NCI-H2029 treated with DMSO at 0.1 percent for 48 hours (cell line): ENCODE measurements at places on chromosomes 11 and 22.

DNA sequence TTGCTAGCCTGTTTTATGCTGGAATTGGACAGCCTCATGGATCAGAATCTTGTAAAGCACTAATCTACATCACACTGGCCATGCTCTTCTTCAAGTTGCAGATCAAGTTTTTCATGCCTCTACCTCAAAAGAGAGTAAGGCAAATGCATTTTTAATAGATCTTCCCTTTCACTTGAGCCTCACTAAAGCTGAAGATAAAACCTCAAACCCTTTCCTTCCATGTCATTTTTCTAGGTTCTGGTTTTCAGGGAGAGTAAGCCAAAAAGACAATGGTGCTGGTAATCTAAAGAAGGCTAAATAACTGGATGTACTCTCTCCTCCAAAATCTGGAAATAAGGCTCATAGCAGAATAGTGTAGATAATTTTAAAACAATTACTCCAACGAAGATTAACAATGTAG, 28.3 kb downstream of the POU2AF1 start:
- DNase-seq: no peak

GRCh38 chr22:17890245-17890671, 116.0 kb upstream of the BID start:
- DNase-seq: no peak

- DNase-seq: no peak
These were observed 96.0 kb downstream of the ETS1 start for GRCh38 chr11:128491195-128491936.

DNA sequence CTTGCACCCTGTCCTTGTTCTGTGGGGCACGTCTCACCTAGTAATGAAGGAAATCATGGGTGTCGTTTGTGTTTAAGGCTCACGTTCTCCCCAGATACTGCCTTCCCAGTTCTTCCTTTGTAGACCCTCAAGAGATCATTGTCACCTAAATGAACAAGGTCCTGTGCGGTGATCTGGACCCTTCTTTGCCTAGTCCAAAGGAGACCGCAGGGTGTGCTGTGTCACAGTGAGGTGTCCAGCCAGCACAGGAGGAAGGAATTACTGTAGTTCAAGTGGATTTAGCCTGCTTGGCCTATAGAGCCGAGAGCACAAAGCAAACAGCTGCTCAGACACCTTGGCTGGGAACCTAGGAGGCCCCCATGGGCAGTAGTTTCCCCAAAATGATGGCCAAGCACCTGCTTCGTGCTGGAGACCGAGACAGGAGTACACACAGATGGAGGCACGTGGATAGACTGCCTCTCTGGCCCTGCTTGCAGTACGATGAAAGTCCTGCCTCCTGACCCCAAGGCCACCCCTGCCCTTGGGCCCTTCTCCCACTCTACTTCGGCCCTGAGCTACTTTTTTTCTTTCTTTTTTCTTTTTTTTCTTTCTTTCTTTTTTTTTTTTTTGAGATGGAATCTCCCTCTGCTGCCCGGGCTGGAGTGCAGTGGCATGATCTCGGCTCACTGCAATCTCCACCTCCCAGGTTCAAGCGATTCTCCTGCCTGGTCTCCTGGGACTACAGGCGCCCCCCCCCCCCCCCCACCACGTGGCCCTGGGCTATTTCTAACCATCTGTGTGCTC, 19.4 kb upstream of the PPFIA1 start:
- DNase-seq: no peak

DNA sequence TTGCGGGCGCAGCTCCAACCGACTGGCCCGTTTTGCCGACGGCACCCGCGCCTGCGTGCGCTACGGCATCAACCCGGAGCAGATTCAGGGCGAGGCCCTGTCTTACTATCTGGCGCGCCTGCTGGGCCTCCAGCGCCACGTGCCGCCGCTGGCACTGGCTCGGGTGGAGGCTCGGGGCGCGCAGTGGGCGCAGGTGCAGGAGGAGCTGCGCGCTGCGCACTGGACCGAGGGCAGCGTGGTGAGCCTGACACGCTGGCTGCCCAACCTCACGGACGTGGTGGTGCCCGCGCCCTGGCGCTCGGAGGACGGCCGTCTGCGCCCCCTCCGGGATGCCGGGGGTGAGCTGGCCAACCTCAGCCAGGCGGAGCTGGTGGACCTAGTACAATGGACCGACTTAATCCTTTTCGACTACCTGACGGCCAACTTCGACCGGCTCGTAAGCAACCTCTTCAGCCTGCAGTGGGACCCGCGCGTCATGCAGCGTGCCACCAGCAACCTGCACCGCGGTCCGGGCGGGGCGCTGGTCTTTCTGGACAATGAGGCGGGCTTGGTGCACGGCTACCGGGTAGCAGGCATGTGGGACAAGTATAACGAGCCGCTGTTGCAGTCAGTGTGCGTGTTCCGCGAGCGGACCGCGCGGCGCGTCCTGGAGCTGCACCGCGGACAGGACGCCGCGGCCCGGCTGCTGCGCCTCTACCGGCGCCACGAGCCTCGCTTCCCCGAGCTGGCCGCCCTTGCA, 1.0 kb downstream of the FJX1 start:
- no peak for DNase-seq

DNA sequence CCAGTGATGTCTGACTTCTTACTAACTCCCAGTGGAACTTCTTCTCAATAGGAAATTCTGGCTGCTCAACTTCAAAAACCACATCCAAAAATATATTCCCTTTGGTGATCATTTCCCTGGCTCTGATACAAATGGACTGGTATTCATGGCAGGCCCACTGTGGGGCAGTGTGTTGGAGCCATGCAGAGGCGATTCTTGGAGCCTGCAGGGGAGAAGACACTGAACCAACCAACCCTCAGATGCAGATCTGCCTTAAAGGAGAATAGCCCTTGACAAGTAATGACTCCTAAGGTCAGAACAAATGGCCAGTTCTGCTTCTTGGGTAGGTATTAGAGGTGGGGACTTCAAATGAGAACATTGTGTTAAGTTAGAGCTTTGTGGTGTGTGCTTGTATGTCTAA, 12.2 kb downstream of the OR4D9 start:
- DNase-seq: no peak

DNA sequence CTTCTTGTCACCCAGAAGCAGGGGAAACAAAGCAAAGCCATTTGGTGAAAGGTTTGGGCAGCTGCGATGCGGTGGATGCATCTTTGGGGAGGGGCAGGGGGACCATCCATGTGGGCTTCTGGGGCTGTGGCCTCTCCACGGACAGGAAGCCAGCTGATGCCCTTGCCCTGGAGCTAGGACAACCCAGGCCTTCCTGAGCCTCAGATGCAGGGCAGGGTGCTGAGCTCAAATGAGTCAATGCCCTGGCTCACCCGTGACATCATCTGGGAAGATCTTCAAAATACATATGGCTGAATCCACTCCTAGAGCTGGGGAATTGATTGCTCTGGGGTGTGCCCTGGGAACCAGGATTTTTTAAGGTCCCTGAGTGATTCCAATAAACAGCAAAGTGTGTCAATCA, 1418.2 kb downstream of the TBC1D22A start:
- no peak for DNase-seq

- DNase-seq: no peak
These were observed 70.1 kb downstream of the ARL14EP start for GRCh38 chr11:30393012-30393411.

DNA sequence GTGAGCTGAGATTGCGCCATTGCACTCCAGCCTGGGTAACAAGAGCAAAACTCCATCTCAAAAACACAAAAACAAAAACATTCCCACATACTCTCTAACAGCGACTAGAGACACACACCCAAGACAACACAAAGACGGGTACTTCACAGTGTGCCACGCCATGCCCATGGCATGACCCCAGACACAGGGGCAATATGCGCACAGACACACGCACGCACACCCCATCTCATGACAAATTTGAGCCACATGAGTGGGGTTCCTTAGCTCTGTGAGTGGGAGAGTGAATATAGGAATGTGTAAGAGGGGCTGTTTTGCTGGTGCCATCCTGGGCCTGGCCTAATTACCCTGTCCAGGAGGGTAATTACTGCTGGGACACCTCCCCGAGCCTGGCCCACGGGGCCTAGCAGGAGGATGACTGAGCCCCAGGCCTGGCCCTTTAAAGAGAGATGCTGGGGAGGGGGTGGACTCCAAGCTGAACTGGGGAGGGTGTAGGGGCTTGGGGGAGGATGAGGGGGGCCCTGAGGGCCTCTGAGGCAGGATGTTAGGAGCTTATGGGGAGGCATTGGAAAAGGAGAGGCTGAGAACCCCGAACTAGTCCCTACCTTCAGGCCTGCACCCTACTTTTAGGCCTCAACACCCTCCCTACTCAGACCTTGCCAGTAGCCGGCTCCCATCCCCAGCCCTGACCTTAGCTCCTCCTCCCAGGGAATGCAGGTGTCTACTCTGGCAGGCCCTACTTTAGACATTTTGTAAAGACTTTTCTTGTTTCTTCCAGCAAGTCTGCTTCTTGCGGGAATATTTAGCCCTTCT, 1.5 kb downstream of the LTBP3 start:
- DNase-seq: no peak

DNA sequence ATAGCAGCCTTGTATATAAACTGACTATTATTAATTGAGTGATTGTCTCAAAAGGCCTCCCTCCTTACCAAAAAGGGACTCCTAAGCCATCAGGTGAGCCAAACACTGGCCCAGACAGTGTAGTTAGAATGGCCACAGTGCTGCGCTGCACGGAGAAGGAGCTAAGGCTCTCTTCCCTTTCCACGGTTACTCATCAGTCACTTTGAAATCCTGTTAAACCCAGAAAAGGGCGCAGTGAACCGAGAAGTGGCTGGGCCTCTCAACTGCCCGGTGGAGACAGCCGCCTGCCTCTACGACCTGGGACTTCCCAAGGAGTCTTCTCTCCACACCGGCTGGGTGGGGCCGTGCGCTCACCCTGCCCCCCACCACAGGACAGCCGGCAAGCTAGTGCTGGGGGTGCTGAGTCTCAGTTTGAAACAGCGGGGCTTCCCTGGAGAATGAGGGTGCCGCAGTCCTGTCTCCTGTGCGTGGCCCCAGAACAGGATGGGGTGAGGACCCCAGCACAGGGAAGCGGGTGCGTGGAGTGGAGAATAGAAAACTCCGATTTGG, 1.3 kb downstream of the MYH9 start:
- DNase-seq: peak; percentile 85

GRCh38 chr11:105811242-105811641, 201.4 kb downstream of the GRIA4 start:
- no peak for DNase-seq

DNA sequence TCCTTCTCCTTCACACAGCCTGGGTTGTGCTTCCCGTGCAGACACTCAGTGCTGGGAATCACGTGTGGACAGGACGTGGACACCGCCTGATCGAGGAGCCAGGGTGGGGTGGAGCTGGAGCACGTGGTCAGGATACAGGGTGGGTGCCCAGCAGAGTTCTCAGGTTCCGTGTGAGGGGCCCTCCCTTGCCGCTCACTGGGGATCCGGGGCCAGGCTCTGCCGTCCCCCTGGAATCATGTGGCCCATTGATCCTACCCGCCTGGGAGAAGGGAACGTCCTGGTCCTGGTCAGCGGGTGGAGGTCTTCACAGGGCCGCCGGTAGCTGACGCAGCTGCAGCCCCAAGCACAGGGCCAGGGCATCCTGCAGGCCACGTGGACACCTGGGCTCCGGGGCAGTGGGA, 397.7 kb downstream of the TBC1D22A start:
- no peak for DNase-seq

DNA sequence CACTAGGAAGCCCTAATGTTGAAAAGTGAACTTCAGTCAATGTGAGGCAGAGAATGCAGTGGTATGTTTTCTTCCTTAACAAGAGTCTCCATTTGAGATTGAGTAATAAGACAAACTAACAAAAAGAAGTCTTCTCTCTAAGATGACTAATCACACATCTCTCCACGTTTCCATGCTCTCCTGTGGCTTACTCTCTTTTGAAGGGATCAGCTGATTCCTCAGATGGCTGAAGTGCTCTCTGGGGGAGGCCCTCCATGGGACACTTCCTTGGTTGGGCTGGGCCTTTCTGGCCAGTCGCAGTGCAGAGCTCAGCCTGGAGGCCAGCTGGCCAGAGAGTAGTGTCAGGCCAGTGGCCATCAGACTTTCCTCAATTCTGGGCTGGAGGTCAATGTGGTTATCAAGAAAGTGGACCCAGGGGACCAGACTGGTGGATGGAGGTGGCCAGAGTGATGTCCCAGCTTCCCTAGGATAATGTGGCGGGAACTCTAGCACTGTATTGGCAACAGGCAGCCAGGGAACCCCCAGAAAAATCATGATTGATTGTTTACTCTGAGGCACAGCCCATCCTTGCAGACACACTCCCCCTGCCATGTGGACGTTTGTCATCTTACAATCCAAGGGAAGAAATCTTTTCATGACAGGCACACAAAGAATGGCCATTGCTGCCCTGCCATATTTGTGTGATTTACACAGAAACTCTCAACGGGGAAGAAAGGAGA, 14.5 kb downstream of the CSRP3 start:
- DNase-seq: no peak

GRCh38 chr11:115585361-115586024, 81.3 kb upstream of the CADM1 start:
- no peak for DNase-seq
